ENCODE measurements at places on chromosomes 6 and 20.

GRCh38 chr20:25300496-25301170 is 52.7 kb downstream of the PYGB start:
- DNase-seq, result peak; percentile 51

DNA sequence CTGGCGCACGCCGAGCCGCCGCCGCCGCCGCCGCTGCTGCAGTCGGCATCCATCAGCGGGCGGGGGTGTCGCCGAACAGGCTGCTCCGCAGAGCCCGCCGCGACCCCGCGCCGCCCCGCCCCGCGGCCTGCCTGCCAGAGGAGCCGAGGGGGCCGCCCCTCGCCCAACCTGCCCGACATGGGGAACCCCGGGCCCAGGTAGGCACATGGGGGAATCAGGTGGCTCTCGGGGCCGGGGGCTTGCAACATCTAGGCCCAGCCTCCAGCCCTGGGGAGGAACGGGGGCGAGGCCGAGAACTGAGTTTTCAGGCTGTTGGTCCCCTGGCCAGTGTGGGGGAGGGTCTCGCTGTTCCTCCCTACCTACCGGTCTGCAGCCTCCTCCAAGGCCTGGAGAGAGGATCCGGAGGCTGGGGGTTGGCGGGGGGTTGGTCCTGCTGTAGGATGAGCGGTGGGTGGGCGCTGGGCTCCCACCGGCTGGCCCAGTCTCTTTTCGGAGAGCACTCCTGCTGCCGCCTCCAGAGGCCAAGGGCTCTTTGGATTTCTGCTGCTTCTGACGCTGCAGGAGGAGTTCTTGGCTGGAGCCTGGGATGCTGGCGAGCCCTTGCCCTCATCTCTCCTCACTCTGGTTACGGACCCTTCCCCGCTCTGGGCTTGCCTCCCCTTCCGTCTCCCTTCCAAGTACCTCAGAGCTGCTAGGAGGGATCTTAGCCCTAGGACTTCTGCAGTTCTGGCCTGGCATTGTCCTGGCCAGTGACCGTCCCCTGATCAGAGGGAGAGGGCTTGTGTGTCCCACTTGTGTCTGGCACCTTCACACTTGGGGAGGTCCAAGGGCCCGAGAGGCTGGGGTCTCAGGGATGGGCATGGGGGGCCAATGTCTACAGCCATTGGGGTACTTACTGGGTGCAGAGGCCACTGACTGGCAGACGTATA is at the start of gene EPB41L1:
Gene EPB41L1 (plus strand): TSS at position 41 of the 929 bp plus-strand sequence. CDS start 19,038 bp downstream, outside the sequence.
- DNase-seq, result no peak

DNA sequence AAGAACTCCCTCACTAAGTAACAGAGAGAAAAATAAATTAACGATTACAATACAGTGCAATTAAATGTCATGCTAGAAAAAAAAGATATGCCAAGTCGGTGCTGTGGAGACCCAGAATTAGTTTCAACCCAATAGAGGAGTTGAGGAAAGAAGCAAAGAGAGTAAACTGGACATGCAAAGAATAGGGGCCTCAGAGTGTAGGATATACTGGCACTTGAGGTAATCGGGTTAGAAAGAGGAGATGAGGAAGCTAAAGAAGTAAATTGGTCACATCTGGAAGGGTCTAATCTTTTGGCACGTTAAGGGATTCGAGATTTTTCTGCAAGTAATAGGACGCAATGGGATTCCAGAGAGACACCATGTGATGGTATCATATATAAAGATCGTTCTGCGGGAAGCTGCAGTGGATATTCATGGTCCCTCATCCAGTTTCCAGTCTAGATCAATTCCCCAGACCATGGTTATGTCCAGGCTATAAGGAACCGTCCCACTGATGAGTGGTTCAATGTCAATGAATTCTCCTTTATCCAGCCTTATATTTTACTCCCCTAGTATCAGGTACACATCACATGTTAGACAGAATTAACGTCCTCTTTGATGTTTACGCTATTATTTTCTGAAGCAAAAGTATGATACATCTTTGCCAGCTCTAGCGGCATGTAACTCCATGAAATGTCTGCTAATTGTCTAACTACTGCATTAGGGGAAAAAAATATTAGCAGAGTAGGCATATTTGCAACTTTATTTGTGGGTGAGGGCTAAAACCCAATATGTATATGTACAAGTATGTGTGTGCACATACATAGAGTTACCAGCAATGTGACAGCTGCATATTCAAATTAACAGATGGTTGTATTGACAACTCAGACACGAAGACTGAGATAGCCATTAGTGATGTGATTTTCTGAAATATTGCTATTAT is 1.1 kb upstream of the TBC1D32 start:
- no peak for DNase-seq

GRCh38 chr6:138291036-138291848 is 73.0 kb upstream of the PBOV1 start:
- no peak for DNase-seq

- DNase-seq, result peak; percentile 7
Measured at GRCh38 chr6:53244958-53245357, 96.3 kb upstream of the GCM1 start.

DNA sequence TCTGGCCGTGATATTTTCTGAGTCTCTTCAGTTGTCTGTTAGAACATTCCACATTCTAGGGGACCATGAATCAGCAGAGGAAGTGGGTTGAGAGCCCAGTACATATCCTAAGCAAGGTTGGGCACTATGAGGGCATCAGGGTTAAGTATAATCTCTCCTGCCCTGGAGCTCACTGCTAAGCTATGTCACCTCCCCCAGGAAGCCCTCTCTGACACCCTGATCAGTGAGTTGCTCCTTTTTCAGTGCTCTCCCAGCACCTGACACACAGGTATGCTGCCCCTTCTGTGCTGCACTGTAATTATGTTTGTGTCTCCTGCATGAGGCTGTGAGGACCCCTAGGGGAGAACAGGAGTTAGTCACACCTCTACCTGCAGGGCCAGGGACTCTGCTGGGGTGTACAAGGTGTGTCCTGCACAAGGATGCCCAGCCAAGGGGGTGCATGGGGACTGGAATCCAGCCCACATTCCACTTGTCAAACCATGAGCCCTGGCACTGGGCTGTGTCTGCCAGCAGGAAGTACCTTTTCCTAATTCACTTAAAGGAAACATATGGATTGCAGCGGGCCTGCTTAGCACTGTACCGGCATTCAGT is 3.9 kb downstream of the RAB44 start:
- DNase-seq, result peak; percentile 23

GRCh38 chr6:17638212-17638715 is 38.2 kb downstream of the FAM8A1 start:
- peak; percentile 56 for DNase-seq

DNA sequence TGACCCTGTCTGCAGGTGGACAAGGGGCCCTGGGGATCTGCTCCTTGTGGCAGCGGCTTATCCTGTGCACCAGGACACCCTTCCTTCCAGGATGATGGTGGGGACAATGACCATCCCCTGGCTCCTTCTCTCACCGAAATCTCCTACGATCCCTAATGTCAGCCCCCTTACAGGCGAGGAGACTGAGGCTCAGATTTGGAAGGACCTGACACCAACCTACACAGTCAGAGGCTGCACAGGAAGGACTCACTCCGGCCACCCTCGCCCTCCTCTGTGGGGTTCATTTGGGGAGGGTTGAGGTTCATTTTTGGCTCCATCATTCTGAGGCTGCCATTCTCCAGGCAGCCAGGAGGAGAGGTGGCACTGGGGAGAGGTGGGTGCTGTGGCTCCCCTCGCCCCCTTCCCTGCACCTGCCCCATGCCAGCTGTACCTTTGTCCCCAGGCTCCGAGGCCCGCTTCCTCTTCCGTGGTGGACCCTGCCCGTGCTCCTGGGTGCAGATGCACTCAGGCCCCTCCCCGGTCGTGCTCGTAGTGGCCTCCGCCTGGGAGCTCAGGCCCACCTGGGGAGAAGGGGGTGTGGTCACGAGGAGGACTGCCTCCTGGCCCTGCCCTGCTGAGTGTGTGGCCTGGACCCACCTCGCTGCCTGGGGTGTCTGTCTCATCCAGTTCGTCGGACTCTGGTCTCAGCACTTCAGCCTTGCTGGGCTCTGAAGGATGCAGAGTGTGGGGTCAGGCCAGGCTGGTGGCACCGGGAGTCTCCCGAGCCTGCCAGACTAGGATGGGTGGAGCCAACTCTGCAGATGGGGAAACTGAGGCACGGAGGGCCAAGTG is 5.3 kb upstream of the CABLES2 start:
- DNase-seq, result no peak

DNA sequence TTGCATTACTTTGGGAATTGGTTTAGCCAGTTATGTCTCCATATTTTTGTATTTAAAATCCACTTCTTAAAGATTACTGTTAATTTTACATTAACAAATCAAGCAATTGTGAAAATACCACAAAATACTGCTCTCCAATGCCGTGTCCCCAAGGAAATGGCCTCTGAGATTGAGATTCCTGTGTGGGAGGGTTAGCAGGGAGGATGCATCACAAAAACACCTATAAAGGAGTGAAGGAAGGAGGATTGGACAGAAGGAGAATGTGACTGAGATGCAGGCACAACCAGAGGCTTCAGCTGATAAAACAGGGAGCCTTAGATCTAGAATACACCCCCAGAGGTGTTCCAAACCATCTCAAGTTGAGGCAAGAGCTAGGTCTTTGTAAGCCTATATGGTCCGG is 34.2 kb upstream of the NKAIN2 start:
- DNase-seq, result no peak

- DNase-seq, result no peak
Measured at GRCh38 chr20:53595018-53595378, 1.4 kb upstream of the ZNF217 start.

DNA sequence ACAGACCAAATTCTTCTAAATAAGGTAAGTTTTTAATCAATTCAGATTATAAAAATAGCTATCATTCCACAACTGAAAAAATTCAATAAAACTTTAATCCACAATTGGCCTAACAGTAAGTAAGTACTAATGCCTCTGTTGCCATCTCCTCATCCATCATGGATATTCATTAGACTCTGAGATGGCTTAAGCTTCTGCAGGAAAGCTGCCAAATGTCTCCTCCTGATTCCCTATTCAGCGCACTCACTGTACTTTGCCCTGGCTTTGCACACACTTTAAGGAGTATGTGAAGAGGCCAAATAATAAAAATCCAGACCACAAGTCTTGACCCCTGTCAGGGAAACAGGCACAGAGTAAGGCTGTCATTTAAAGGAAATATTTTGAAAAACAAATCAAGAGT is 23.6 kb downstream of the PGM3 start:
- no peak for DNase-seq
